ENCODE measurements at places on chromosomes 11 and 22.

- no peak for DNase-seq
Observed at GRCh38 chr22:21677606-21678443, 12.0 kb downstream of the PPIL2 start.

- DNase-seq = no peak
Observed at GRCh38 chr22:17514084-17514483, 49.2 kb upstream of the SLC25A18 start.

DNA sequence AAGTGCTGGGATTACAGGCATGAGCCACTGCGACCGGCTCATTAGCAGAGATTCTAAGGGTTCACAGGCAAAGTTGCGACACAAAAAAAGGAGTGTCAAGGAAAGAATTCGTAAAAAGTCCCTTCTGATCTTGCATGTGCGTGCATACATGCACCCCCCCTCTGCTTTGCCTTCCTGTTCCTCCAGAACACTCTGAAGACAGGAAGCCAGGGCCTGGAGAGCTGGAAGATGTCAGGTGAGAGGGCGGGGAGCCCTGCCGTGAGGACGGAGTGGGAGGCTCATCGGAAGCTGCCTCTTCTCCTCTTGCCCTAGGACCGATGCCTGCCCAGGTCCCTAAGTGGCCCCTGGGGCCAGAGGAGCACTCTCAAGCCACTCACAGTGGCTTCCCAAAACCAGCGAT lies 89.1 kb downstream of the LARGE1 start:
- DNase-seq = no peak

GRCh38 chr11:71357414-71357813 lies 90.8 kb downstream of the DHCR7 start:
- DNase-seq = no peak

GRCh38 chr11:15801616-15802015 lies 554.7 kb downstream of the SOX6 start:
- DNase-seq = no peak

GRCh38 chr11:121696931-121697670 lies 244.3 kb upstream of the SORL1-AS1 start:
- no peak for DNase-seq

- no peak for DNase-seq
Observed at GRCh38 chr22:30430933-30431332, 5.4 kb downstream of the MTFP1 start.

GRCh38 chr11:132051704-132052103 lies 681.3 kb downstream of the NTM start:
- no peak for DNase-seq

GRCh38 chr22:26902401-26903029 lies 245.1 kb downstream of the MIAT start:
- no peak for DNase-seq

GRCh38 chr11:11514246-11514645 lies 107.6 kb downstream of the GALNT18 start:
- DNase-seq = no peak

DNA sequence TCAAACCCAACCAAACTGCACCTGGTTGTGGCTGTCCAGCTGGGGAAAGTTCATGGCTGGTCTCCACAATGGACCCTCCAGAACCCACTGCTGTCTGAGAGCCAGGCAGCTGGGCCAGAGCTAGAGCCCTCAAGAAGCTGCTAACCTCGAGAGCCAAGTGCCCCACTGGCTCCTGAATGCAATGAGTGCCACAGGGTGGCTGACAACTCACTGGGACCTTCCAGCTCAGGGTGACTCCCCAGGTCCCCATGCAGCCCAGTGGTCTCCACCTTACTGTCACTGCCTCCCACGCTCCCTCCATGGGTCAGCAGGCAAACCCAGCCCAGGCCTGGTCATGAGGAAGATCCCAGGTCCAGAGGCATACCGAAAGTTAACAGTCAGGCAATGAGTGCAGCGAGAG lies 8.0 kb upstream of the CHST1 start:
- DNase-seq = no peak

DNA sequence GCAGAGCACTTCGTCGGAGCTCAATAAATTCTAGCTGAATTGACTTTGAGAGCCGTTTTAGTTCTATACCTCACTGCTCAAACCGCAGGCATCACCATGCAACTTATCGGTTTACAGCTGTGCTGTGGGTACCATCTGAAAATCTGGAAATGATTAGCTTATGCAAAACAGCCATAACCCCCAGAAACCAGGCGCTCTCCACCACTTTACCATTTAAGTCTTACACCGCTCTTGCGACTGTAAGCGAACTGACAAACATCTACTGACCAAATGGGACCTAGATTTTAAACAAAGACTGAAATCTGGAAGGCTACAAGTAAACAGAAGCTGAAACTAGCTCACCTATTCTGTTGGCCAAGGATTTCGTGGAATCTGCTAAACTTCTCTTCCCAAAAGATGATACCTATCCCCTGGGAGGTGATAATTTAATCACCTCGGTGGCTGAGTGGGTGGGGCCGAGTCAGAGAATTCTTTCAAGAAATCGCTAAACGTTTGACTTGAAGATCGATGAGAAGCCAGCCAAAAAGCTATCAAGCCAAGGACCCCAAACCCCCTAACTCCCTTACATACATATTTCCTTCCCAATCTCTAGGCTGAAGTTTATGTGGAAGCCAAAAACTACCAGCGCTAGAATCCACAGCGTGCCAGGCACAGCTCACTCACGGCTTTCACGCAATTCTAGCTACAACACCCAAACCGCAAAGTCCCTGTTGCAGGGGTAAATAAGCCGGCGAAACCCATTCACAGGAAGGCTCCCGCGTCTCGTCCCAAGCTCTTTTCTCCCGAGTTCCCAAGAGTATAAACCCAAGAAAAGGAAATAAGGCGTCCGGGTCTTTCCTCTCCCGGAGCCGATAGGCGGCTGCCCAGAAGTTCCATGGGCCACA lies 644 bp downstream of the SPTY2D1 start:
- DNase-seq = peak; percentile 31

DNA sequence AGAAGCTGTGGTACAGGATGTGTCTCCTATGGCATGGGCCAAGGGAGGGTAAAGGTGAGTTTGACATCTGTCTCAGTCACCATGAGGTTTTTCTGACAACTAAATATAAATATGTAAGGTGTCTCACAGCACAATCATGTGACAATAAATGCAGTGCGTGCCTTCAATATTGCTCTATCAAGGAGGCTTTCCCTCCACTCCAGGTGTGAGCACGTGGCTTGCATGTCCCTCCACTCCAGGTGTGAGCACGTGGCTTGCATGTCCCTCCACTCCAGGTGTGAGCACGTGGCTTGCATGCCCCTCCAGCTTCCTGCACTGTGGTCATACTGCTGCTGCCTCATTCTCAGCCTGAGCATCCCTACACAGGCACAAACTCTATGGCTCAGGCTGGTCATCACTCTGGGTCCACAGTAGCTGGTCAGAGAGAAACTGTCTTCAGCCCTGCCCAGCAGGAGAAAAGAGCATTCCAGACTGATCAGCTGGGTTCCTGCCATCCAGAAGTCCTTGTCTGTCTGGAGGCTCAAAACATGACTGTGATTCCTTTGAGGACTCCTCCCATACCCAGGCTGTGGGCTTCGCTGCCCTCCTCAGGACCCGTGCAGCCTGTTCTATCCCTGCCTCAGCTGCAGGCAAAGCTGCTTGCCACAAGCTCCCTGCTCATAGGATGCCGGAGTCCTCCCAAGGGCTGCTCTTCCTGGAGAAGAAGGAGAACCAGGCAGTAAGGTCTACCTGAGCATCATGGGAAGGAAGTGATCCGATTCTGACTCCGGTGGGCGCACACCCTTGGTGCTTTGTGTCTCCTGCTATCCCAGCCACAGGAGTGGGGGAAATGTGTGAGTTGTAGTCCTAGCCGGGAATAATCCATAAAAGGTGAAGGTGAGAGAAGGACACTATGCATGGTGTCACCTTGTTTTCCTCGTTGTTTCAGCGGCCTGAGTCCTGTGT lies 33.4 kb upstream of the VPREB1 start:
- DNase-seq = peak; percentile 8

DNA sequence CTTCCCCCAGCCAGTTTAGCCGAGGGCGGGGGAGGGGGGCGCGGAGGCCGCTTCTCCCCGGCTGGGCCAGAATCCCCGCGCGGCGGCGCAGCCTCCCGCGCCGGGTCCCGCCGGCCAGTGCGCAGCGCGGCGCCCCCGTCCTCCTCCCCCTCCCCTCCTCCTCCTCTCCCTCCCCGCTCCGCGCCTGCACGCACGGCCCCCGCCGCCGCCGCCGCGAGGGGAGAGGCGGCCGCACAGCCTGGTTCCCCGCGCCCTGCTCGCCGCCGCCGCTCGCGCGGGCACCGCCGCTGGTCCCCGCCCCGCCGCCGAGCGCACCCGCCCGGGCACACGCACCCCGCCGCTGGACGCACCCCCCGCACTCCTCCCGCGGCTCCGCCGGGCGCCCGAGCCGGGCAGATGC lies at the start of gene FLRT1:
FLRT1 (plus strand) TSS at position 356 of the 400 bp plus-strand sequence. CDS start 80,337 bp downstream, outside the sequence.
- DNase-seq = no peak

- peak; percentile 74 for DNase-seq
Observed at GRCh38 chr11:59102259-59102765, 4.7 kb upstream of the FAM111B start.

DNA sequence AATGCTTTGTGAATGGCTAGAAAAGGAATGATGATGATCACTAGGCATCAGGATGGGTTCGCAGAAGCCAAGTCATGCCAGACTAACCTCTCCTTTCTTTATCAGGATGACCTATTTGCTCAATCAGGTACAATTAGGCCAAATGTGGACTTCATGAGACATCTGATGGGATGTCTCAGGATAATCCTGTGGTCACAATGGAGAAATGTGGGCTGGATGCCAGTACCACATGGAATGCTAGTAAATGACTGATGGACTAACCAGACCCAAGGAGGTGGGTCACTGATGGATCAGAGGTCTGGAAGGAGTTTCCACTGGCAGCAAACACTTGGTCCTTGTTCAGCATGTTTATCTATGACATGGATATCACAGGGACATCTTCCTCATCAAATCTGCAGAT lies 94.8 kb upstream of the PHOX2A start:
- DNase-seq = no peak

- no peak for DNase-seq
Observed at GRCh38 chr11:32386770-32387377, 48.5 kb downstream of the WT1 start.

DNA sequence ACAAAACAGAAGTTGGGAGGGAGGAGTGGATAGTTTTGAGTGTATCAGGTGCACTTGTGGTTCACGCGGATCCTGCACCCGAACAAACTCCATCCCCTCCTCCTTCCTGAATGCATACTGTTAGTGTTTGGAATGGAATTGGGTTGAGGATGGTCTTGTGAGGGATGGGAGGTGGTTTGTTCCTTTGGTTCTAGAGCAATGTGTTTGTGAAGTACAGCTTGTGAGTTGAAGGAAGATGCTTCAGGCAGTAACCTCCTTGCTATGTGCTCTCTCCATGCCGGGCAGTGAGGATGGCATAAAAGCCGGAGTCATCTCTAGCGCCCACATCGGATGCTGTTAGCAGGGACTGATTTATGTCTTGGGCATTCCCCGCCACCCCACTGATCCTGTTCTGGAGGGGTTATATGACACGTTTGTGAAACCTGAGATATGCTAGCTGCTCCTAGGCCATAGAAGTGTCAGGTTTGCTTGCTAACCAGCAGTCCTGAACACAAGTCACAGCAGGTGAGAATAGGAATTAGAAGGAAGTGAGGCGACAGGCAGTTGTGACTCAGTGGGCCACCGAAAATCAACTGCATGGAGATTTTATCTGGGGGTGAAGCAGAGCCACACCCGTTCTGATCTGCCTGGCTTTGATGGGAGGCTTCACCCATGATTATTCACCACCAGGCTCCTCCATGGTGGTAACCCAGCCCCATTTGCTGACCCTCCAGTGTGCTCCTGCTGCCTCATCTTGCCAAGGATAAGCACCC lies 2.2 kb downstream of the BCR start:
- DNase-seq = peak; percentile 75

DNA sequence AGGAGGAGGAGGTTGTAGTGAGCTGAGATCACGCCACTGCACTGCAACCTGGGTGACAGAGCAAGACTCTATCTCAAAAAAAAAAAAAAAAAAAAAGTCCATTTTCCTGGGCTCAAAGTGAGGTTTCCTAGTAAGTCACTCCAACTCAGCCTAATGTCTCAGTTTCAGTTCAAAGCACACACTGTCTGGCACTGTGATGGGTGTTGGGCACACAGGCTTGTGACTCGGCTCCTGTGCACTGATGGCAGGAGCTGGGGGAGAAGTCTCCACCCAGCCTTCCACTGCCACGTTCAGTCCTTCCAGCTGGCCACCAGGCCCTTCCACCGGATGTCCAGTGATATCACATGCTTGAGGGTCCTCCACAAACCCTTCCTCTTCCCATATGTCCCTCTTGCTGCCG lies 186.0 kb downstream of the CEP164 start:
- no peak for DNase-seq

- no peak for DNase-seq
Observed at GRCh38 chr11:27673979-27674663, 26.1 kb downstream of the BDNF start.

- no peak for DNase-seq
Observed at GRCh38 chr11:11397781-11398180, 44.7 kb upstream of the CSNK2A3 start.

- DNase-seq = no peak
Observed at GRCh38 chr11:58771458-58771855, 39.7 kb upstream of the GLYAT start.

DNA sequence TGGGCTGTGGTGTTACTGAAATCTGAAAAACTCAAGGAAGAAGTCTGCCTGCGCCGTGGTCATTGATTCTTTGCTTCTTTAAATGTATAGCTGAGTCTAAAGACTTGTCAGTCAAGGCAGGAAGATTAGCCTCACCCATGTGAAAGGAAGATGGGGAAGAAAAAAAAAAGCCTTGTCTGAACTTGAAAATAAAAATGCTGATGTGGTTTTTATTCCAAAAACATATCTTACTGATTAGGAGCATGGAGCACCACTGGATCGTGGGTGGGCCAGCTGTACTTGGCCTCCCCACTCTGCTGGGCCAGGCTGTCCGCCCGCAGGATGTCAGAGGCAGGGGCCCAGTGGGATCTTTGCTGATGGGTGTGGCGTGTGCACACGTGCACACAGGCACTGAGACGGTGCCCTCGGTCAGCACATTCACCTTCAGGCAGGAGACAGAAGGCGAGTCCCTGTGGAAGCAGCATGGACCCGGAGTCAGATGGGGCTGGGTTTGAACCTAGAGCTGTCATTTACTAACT lies 111.9 kb downstream of the WNT7B start:
- no peak for DNase-seq

DNA sequence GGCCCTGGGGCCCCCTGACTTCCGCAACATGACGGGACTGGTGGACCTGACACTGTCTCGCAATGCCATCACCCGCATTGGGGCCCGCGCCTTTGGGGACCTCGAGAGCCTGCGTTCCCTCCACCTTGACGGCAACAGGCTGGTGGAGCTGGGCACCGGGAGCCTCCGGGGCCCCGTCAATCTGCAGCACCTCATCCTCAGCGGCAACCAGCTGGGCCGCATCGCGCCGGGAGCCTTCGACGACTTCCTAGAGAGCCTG lies 992 bp downstream of the LRFN4 start:
- no peak for DNase-seq

- DNase-seq = no peak
Observed at GRCh38 chr11:60970890-60971289, 590 bp upstream of the CD6 start.

- no peak for DNase-seq
Observed at GRCh38 chr11:17590463-17590862, 43.4 kb downstream of the OTOG start.
